H9 (cell line): ENCODE measurements at places on chromosomes 7 and 10. TPM values are rescaled to one million over a fixed set of nuclear protein-coding genes. Genes with fewer than 3 reads are reported as not detected.
A peak's percentile ranks its signal among the peaks of the same experiment; 100 is the strongest.

SPDYE2B gene
- not detected in 2 replicates for total RNA-seq

DNA sequence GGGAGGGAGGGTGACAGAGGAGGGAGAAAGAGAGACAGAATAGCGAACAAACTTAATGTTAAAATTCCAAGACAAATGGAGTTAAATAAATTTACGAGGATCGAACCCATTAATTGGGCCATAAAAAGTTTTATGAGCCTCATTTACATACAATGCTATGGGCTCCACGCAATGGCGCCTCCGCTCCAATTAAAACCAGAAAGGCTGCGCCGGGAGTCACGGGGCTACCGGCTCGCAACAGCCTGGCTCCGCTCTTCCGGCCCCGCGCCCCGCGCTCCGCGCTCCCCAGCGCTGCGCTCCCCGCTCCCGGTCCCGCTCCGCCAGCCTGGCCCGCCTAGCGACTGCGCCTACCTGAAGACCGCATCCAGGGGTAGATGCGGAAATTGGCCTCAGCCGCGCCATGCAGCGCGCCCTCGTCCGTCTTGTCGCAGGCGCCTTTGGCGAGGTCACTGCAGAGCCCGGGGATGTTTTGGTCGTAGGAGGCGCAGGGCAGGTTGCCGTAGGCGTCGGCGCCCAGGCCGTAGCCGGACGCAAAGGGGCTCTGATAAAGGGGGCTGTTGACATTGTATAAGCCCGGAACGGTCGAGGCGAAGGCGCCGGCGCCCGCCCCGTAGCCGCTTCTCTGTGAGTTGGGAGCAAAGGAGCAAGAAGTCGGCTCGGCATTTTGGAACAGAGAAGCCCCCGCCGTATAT is 513 bp downstream of the HOXA7 start:
- H3K4me3 ChIP-seq = peak overlapping the region; percentile 59
- peaks cover 6% of the 10 kb centered on the region for H3K36me3 ChIP-seq
- H3K4me1 ChIP-seq = no peaks in the 10 kb centered on the region
- H3K27me3 ChIP-seq = peaks cover 99% of the 10 kb centered on the region

GRCh38 chr7:94394437-94395140 is at the start of gene COL1A2:
TSS of gene COL1A2 (plus strand) at chr7:94394895. CDS start at chr7:94395032, 137 bp downstream.
- no peaks in the 10 kb centered on the region for H3K36me3 ChIP-seq
- H3K4me3 ChIP-seq = peak within 1 kb of the TSS; percentile 69
- H3K4me1 ChIP-seq = peaks cover 4% of the 10 kb centered on the region; the same call in 1 of the 2 replicates

CACNA2D1 gene
- total RNA-seq = 29.9 and 36.2 TPM in 2 replicates

DNA sequence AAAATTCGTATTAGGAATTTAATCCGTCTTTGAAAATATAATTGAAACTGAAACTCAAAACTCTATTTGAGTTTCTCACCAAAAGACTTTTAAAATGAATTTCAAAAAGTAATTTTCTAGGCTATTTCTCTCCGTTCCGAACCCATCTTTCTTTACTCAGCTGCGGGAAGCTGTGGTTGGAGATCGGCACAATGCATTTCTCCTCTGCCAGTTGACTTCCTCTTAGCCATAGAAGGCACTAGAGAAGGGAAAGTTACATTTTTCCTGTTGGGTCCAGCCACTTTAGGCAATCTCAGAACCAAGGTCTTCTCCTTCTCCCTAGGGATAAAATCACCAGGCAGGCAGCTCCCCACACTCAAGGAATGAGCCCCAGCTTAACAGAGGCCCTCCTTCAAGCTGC is 133.6 kb upstream of the COL1A2 start:
- H3K4me3 ChIP-seq = no peak overlapping the region
- H3K36me3 ChIP-seq = no peaks in the 10 kb centered on the region
- H3K27ac ChIP-seq = no peak overlapping the region
- no peak for DNase-seq

GRCh38 chr10:15579605-15580004 is 140.1 kb downstream of the ITGA8 start:
- H3K27me3 ChIP-seq = no peaks in the 10 kb centered on the region
- no peaks in the 10 kb centered on the region for H3K4me1 ChIP-seq

DNA sequence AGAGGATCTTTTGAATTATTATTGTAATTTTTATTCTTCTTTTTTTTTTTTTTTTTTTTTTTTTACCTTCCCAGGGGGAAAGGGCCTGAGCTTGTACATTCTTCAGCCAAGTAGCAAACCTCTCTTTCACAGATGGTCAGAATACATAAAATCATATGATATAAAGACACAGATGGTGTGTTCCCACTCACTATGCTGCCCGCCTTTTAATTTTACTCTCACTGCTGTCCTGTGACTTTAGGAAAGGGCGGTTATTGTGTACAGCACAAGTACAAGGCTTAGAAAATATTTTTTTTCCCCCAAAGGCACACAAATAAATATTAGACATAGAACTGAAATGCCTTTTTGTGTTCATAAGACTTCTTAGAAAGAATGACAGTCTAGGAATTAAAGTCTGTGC is 213.6 kb downstream of the RPS24 start:
- no peak for DNase-seq
- no peaks in the 10 kb centered on the region for H3K27me3 ChIP-seq
- H3K27ac ChIP-seq = no peak overlapping the region
- H3K4me3 ChIP-seq = no peak overlapping the region

MYPN gene
- total RNA-seq = not detected in 2 replicates

GRCh38 chr7:30531286-30531685 is 26.7 kb upstream of the GGCT start:
- no peaks in the 10 kb centered on the region for H3K4me1 ChIP-seq
- H3K27ac ChIP-seq = no peak overlapping the region
- H3K4me3 ChIP-seq = no peak overlapping the region
- H3K27me3 ChIP-seq = no peaks in the 10 kb centered on the region

- H3K36me3 ChIP-seq = no peaks in the 10 kb centered on the region
- H3K27ac ChIP-seq = no peak overlapping the region
- H3K27me3 ChIP-seq = no peaks in the 10 kb centered on the region
Measured at GRCh38 chr10:4215485-4215884, 430.5 kb upstream of the KLF6 start.

DNA sequence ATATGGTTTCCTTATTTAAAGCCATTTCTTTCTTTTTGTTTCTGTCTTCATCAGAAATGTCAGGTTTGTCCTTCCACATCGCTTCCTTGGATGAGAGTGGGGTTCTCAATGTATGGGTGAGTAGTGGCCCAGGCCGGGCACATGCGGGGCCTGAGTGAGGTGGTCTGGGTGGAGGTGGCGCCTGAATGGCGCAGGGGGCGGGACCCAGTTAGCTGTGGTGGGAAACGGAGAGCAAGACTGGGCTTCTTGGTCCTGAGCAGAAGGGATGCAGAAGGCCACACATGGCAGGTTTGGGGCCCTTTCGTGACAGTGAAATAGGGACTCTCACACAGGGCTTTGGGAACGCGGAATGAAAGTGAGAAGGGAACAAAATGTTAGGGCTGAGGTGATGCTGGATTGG is 70.0 kb downstream of the DYNC2I1 start:
- no peak for DNase-seq
- H3K27me3 ChIP-seq = no peaks in the 10 kb centered on the region
- H3K36me3 ChIP-seq = peaks cover 63% of the 10 kb centered on the region
- no peak overlapping the region for H3K27ac ChIP-seq

LGI1 gene
- total RNA-seq = 1.1 and 1.2 TPM in 2 replicates

SPDYE9 gene
- total RNA-seq = not detected in 2 replicates

DNA sequence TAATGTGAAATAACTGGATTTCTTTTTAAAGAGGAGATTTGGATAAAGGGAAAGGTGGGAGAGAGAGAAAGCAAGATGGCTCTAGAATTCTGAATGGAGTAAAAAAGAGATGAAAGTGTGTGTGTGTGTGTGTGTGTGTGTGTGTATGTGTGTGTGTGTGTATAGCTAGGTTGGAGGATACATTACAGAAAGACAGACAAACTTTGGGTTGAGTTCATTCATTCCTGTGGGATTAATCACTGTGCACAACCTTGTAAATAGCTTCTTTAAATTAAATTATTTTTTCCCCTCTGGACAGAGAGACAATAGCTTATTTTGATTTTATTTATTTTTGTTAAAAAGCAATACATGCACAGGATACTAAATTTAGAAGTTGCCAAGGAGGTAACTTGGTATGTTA is 7.5 kb downstream of the ASB4 start:
- H3K4me1 ChIP-seq = peaks cover 4% of the 10 kb centered on the region; the same call in 1 of the 2 replicates
- H3K4me3 ChIP-seq = no peak overlapping the region
- H3K27me3 ChIP-seq = no peaks in the 10 kb centered on the region
- no peak for DNase-seq
- H3K27ac ChIP-seq = no peak overlapping the region
- H3K36me3 ChIP-seq = no peaks in the 10 kb centered on the region

PIK3CG gene
- total RNA-seq = not detected in 2 replicates

DNA sequence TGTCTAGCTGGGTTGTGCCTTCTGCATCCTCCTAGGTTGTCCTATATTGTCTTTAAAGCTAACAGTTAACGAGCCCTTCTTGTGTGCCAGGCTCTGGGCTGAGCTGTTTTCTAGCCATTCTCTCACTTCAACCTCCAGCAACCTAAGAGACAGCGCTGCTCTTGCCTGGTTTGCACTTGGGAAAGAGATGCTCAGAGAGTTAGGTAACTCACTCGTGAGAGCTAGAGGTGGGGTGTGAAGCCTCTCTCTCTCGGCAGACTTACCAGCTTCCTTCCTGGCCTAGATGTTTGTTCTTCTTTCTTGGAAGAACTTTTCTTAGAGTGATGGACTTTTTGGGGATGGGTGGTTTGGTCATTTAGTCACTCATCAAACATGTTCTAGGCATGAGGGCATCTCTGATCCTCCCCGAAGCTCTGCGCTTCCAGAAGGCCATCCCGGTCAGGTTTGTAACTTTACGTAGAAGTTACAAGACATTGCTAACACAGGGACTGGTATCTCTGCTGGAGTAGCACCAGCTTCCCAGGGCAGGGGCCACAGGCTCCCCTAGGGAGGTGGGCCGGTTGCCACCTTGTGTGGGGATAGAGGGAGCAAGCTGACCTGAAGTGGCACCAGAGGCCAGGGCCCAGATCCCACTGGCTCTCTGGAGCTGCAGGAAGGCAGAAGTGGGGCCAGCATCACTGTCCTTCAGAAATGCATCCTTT is 14.3 kb downstream of the TSPAN15 start:
- no peaks in the 10 kb centered on the region for H3K36me3 ChIP-seq
- peaks cover 8% of the 10 kb centered on the region; the same call in 1 of the 2 replicates for H3K4me1 ChIP-seq
- H3K4me3 ChIP-seq = no peak overlapping the region
- no peak for DNase-seq
- H3K27me3 ChIP-seq = no peaks in the 10 kb centered on the region
- H3K27ac ChIP-seq = no peak overlapping the region

KCND2 gene
- 6.4 TPM in 2 replicates for total RNA-seq

CPSF4 gene
- 96.2 and 98.2 TPM in 2 replicates for total RNA-seq

DNA sequence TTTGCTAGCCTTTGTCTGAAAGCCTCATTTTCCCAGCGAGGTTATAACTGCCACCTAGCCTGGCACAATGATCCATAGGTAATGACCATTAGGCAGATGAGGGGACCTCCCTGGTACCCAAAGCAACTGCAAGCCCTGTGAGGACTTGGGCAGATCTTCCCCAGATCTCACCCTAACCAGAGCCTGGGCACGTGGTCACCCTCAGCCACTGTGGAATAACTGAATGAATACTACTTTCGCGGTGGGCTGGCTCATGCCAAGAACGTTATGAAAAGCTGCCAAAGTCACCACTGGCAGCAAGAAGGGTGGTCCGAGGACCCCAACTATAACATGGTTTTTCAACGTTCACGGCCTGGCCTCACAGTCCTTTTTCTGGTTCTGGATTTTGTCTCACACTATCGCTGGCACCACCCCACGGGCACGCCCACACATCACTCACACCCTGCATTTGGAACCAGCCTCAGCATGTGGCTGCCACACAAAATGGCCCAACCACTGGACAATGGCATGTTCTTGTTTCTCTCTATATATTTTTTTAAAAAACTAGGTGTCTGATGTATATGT is 3.4 kb downstream of the PRKAG2 start:
- H3K4me3 ChIP-seq = no peak overlapping the region
- H3K27me3 ChIP-seq = peaks cover 6% of the 10 kb centered on the region
- H3K27ac ChIP-seq = no peak overlapping the region
- H3K4me1 ChIP-seq = peaks cover under 1% of the 10 kb centered on the region; the same call in 1 of the 2 replicates
- no peaks in the 10 kb centered on the region for H3K36me3 ChIP-seq

DNA sequence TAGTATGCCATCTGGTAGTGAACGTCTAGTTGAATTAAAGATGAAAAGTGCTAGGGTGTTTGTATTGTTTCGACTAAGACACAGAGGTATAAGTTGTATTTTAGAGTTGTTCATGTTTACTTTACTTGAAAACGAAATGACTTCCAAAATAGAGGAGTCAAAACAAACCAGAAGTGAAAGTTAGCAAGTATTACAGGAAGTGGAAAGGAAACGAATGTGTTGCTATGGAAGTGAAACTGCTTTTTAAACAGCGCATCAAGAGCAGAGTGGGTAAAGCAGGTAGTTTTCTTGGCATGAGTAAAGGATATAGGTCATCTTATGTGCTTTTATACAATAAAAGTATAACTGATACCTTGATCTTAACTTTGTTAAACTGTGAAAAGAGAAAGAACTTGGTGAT is 20.0 kb upstream of the GALNTL5 start:
- no peak overlapping the region for H3K4me3 ChIP-seq
- H3K27ac ChIP-seq = no peak overlapping the region
- no peaks in the 10 kb centered on the region for H3K27me3 ChIP-seq

GRCh38 chr10:43126759-43127424 is 11.4 kb upstream of the CSGALNACT2 start:
- peak; percentile 17 for DNase-seq
- no peaks in the 10 kb centered on the region for H3K27me3 ChIP-seq
- H3K36me3 ChIP-seq = peaks cover 10% of the 10 kb centered on the region
- no peaks in the 10 kb centered on the region; the same call in 1 of the 2 replicates for H3K4me1 ChIP-seq
- no peak overlapping the region for H3K4me3 ChIP-seq
- no peak overlapping the region for H3K27ac ChIP-seq

FGL2 gene
- not detected in 2 replicates for total RNA-seq

DNA sequence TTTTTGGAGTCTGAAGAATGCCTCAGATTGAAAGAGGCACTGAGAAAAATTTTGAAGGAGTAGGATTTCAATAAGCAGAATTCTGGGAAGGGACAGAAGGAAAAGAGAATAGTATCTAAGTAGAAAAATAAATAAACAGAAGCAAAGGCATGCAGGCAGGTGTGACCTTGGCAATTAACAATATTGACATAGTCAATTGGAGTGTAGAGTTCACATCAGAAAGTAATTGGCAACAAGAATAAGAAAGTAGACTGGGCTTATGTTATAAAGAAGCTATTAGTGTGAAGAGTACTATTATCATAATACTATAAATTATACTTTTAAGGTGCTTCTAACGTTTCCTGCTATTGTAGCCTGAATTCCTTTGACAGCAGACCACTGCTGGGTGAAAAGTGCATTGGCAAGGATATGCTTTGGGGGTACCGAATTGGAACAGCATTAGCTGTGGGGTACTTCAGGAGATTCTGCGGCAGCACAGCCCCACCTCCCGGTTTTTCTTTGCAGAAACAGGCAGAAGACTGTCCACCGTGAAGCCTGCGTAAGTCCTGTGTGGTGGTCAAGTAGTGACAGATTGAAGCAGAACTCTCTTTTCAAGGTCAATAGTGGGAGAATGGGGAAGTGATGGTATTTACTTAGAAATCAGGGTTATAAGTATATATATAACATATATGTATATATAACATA is 357.0 kb downstream of the THSD7A start:
- no peak overlapping the region for H3K4me3 ChIP-seq
- no peaks in the 10 kb centered on the region for H3K36me3 ChIP-seq
- no peak overlapping the region for H3K27ac ChIP-seq
- no peaks in the 10 kb centered on the region for H3K4me1 ChIP-seq
- no peaks in the 10 kb centered on the region for H3K27me3 ChIP-seq
- no peak for DNase-seq

CALML3 gene
- not detected in 2 replicates for total RNA-seq

GRCh38 chr7:21966271-21966670 is 20.6 kb upstream of the CDCA7L start:
- no peak overlapping the region for H3K4me3 ChIP-seq
- no peaks in the 10 kb centered on the region for H3K4me1 ChIP-seq
- H3K27me3 ChIP-seq = no peaks in the 10 kb centered on the region
- no peaks in the 10 kb centered on the region for H3K36me3 ChIP-seq

- H3K4me3 ChIP-seq = no peak overlapping the region
- H3K36me3 ChIP-seq = no peaks in the 10 kb centered on the region
- DNase-seq = no peak
- peaks cover 9% of the 10 kb centered on the region for H3K4me1 ChIP-seq
- H3K27me3 ChIP-seq = no peaks in the 10 kb centered on the region; the same call in 1 of the 2 replicates
- H3K27ac ChIP-seq = no peak overlapping the region
Measured at GRCh38 chr7:30166841-30167235, 32.1 kb downstream of the MTURN start.
